ENCODE measurements at places on chromosomes 11 and 22.

GRCh38 chr22:44529827-44530523, 31.9 kb upstream of the RTL6 start:
- no peak for DNase-seq

DNA sequence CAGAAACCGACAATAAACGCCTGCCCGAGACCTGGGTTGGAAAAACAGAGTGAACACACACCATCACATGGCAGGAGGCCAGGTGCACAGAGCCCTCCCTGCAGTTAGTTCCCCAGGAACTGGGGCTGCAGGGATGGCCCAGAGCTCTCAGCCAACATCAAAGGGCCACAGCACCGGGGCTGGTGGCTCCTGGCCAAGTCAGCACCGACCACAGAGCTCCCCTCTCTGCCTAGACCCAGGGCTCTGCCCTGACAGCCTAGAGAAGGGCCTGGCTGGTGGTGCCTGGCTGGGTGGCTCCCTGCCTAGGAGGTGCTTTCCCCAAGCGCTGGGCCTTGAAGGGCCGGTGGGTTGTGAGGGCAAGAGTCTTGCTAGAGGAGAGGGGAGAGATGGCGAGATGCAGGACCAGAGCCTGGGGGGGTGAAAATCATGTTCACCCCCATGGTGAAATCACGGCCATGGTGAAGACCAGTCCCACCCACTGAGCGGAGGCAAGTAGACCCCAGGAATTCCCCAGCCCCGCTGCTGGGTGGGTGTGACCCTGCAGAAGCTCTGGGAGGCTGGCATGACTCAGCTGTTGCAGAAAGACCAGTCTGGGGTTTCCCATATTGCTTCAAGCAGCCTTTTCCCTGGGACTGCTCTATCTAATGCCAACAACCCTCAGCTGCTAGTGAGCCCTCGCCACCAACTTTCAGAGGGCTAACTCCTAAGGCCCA, 7.2 kb upstream of the BID start:
- DNase-seq: peak; percentile 63

DNA sequence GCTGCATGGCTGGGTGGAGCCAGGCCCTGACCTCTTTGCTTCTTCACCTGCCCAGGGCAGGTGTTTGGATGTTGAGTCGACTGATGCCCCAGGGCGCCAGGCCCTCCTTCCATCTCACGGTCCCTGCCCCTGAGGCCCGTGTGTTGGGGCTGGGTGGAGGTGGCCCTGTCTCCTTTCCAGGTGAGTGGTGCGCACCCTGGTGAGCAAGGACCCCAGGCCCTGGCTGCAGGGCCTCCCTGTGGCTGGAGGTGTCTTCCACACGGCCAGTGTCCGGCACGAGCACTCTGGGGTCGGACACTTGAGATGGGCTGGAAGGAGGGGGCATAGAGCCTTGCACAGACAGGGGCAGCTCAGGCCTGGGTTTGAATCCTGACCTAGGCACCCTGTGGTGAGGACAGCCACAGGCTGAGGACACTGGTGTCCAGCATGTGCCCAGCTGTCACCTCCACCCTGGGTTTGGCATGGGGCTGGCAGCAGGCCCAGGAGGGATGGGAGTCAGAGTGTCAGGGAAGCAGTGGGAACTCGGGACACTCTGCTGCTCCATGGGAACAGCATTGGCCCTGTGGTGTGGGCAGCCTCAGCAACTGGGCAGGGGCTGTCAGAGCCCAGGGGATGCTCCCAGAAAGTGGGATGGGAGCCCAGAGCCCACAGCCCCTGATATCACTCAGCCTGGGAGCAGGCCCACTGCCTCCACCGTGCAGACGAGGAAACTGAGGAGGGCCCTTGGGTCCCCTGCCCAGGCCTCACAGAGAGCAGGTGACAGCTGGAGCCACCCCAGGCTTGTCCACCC, 37.1 kb upstream of the CCDC188 start:
- DNase-seq: no peak

DNA sequence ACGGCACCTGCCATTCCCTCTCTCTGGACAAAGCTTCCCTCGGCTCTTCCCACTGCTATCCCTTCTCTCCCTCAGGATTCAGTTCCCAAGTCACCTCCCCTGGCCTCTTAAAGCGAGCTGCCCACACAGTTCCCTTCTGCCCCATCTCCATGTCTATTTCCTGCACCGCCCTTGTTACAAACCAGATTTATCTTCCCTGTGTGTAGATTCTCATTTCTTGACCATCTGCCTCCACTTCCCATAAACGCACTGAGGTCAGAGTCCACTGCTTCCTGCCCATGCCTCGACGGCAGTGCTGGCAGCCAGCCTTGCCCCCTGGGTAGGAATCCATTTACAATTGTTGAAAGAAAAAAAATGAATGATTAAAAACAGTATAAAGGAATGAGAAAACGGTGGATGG, 11.6 kb upstream of the APOBEC3B start:
- DNase-seq: no peak

DNA sequence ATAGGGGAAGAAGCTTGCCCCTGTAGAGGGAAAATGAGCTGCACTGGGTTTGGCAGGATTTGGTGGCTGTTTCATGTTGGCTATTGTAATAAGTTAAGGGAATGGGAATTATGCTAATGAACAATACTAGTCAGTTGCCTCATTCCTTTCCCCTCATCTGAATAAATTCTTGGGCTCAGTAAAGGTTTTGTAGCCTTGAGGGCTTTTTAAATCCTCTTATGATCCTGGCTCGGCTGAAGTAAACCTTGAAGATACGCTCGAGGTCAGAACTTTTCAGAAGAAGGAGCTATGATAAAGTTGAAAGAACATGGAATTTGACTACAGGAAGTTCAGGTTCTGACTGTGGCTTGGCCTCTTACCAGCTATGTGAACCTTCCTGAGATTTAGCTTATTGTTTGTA, 448.7 kb downstream of the RAB38 start:
- DNase-seq: no peak

DNA sequence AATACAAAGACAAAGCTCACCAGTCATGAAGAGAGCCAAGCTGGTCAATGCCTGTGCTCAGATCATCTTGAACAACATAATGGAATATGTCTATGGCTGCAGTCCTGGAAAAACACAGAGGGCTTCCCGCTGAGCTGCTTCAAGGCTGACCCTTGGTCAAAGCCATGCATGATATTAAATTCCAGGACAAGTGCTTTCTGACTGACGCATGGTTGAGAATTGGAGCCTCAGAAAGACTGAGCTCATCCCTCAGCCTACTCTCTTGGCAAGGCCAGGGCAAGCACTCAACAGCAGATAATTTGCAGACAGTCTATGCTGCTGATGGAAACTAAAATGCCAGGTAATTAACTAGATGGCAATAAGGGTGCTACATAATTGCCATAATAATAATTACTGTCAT, 89.2 kb downstream of the GALNT18 start:
- DNase-seq: no peak
